Neural progenitor cell (in vitro differentiated cells): ENCODE measurements at places on chromosomes 7 and 10. TPM values are rescaled to one million over a fixed set of nuclear protein-coding genes. Genes with fewer than 3 reads are reported as not detected.

DNA sequence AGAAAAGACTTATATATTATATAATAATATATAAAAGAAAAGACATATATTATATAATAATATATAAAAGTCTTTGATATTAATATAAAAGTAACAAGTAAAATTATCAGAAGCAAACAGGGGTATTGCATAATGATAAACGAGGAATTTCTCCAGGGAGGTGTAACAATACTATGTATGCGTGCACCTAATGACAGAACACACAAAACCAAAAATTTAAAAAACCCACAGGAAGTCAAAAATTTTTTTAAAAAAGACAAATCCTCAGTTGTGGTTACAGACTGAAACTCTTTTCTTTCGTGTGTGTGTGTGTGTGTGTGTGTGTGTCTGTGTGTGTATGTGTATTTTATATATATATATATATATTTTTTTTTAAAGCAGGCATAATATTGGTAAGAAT is 279.2 kb upstream of the DPP6 start:
- H3K27me3 ChIP-seq: no peaks in the 10 kb centered on the region
- DNase-seq: no peak
- no peaks in the 10 kb centered on the region for H3K36me3 ChIP-seq
- no peak overlapping the region for H3K27ac ChIP-seq
- H3K4me3 ChIP-seq: no peak overlapping the region

Gene HOXA3
- total RNA-seq: not detected in 2 replicates

Gene NSMCE4A
- 159 and 223 TPM in 2 replicates for total RNA-seq

GRCh38 chr7:17931069-17931468 is 9.2 kb downstream of the SNX13 start:
- H3K4me1 ChIP-seq: no peaks in the 10 kb centered on the region
- no peaks in the 10 kb centered on the region for H3K36me3 ChIP-seq
- no peak overlapping the region for H3K4me3 ChIP-seq
- no peak overlapping the region for H3K27ac ChIP-seq
- DNase-seq: no peak

Gene MMD2
- total RNA-seq: 0.28 TPM in 1 of 2 replicates, not detected in the other

Gene URGCP
- 9.2 TPM in 2 replicates for total RNA-seq

DNA sequence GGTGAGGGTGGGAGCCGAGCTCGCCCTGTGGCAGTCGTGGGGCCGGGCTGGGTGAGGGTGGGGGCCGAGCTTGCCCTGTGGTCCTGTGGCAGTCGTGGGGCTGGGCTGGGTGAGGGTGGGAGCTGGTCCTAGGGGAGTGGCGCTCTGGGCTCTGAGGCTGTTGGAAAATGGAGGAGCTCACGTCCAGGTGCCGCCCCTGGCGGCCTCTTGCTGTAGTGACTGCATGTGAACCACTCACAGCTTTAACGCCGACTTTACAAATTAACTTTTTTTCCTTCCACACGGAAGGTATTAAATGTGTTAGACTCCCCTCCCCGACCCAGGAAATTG is 312.6 kb downstream of the WDR37 start:
- peak; percentile 83 for DNase-seq
- H3K4me1 ChIP-seq: peaks cover 9% of the 10 kb centered on the region
- no peak overlapping the region for H3K4me3 ChIP-seq
- no peak overlapping the region for H3K27ac ChIP-seq
- H3K27me3 ChIP-seq: no peaks in the 10 kb centered on the region

Gene TMEM130
- 1.0 and 2.3 TPM in 2 replicates for total RNA-seq

DNA sequence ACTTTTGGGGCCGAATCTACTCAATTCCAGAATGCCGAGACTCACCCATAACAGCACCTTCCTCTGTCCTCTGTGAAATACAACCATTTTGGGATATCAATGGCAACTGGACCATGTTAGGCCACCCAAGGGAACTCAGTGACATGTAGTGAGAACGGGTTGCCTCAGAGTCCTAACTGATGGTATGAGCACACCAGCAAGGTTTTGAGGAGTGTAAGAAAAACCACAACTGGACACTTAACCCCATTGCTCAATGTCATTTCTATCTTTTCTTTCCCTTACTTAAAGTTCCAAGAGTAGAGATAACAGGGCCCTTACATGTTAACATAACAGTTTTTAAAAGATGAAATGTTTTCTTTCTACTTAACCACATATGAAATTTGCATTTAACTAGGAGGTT is 67.1 kb downstream of the TNS3 start:
- peaks cover 14% of the 10 kb centered on the region for H3K4me1 ChIP-seq
- H3K4me3 ChIP-seq: no peak overlapping the region
- no peak overlapping the region for H3K27ac ChIP-seq
- no peaks in the 10 kb centered on the region for H3K27me3 ChIP-seq
- DNase-seq: no peak

Gene ADAM12
- total RNA-seq: 7.4 and 8.0 TPM in 2 replicates

DNA sequence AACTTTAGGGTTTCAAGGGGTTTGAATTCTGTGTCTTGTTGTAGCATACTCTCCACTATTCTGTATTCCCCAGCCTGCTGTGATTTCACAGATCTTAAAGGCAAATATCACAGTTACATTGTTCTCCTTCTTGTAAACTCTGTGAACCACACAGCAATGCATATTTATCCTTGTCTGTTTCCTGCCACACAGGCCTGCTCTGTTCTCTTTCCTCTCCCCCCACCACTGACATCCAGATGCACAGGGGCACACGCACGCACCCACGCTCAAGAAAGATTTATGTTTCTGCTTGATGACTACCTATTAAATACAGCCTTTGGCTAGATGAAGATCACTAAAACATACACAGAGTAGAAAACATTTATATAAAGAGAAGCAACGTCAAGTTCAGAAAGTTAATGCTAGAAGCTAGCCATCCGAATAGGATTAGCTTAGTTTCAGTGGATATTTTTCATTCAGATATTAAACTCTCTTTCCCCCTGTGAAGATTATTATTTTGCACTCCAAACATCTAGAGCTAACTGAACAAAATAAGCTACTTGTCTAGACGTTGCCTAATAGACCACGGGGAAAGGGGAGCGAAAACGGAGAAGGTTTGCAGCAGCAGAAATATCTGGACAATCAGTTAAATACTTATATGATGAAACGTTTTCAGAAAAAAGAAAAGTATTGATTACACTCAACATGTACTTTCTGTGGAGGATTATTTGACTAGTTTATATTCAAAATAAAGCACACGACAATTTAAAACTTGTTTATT is 193.1 kb upstream of the SEMA3C start:
- no peak overlapping the region for H3K4me3 ChIP-seq
- H3K27ac ChIP-seq: no peak overlapping the region
- H3K4me1 ChIP-seq: no peaks in the 10 kb centered on the region
- no peak for DNase-seq
- no peaks in the 10 kb centered on the region for H3K27me3 ChIP-seq

Gene INA
- 9.7 and 9.8 TPM in 2 replicates for total RNA-seq

Gene NPSR1
- total RNA-seq: not detected in 2 replicates

Gene LRMDA
- 5.2 TPM in 1 of 2 replicates, not detected in the other for total RNA-seq

GRCh38 chr7:94941844-94942632 is 34.6 kb downstream of the PPP1R9A start:
- H3K27me3 ChIP-seq: no peaks in the 10 kb centered on the region
- no peak overlapping the region for H3K27ac ChIP-seq
- H3K4me3 ChIP-seq: no peak overlapping the region

Gene TSPAN12
- total RNA-seq: 17.3 and 26.7 TPM in 2 replicates

- H3K27me3 ChIP-seq: no peaks in the 10 kb centered on the region
- H3K36me3 ChIP-seq: no peaks in the 10 kb centered on the region
- no peak for DNase-seq
- no peak overlapping the region for H3K27ac ChIP-seq
Measured at GRCh38 chr7:92820191-92820590, 16.2 kb downstream of the CDK6 start.

DNA sequence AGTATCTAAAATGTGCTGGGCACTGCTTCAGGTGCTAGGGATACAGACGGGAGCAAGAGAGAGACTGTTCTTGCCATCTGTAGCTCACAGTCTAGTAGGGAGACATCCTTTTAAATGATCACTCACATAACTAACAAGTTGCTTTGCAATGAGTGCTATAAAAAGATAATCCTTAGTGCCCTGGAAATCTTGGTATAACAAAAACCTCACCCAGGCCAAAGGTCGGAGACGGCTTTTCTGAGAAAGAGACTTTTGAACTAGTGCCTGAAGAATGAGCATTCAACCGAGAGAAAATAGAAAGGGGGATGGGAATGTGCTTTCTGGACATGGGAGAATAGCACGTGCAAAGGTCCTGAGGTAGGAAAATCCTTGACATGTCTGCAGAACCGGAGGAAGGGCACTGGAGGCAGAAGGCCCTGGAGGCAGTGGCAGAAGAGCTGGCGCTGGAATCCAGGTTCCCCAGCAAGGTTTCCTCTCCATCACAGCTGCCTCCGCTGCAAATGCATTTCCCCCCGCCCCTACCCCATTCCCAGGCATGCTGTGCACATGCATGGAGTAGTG is 89.4 kb downstream of the COL13A1 start:
- no peaks in the 10 kb centered on the region for H3K36me3 ChIP-seq
- peaks cover 4% of the 10 kb centered on the region for H3K4me1 ChIP-seq
- no peak overlapping the region for H3K4me3 ChIP-seq
- no peaks in the 10 kb centered on the region for H3K27me3 ChIP-seq
- no peak overlapping the region for H3K27ac ChIP-seq

GRCh38 chr7:131371411-131371810 is 43.7 kb downstream of the MKLN1 start:
- DNase-seq: no peak
- no peaks in the 10 kb centered on the region for H3K27me3 ChIP-seq
- no peak overlapping the region for H3K4me3 ChIP-seq
- peaks cover 7% of the 10 kb centered on the region for H3K4me1 ChIP-seq
- H3K27ac ChIP-seq: no peak overlapping the region
- no peaks in the 10 kb centered on the region for H3K36me3 ChIP-seq
